Ascending aorta (tissue), 2 donors: ENCODE measurements at places on chromosomes 7 and 10. TPM values are rescaled to one million over a fixed set of nuclear protein-coding genes. Genes with fewer than 3 reads are reported as not detected.

Gene ARPC1A
- total RNA-seq, result 87.7 TPM

Gene GJD4
- total RNA-seq, result not detected

Gene SLC18A3
- total RNA-seq, result not detected

Gene AHR
- 149 TPM for total RNA-seq

Gene KCP
- 1.2 TPM for total RNA-seq

Gene METTL2B
- total RNA-seq, result 37.4 TPM

Gene HPSE2
- not detected for total RNA-seq

Gene HOXA10
- total RNA-seq, result not detected

Gene SPDYE3
- total RNA-seq, result not detected

Gene H2BK1
- not detected for total RNA-seq

Gene SUPV3L1
- 4.6 TPM for total RNA-seq

Gene LIPJ
- not detected for total RNA-seq

Gene KAZALD1
- 5.7 TPM for total RNA-seq

Gene TMEM270
- total RNA-seq, result not detected
